Activated T-cell treated with anti-CD3 and anti-CD28 coated beads for 48 hours (primary cell): ENCODE measurements at places on chromosomes 6 and 20.

DNA sequence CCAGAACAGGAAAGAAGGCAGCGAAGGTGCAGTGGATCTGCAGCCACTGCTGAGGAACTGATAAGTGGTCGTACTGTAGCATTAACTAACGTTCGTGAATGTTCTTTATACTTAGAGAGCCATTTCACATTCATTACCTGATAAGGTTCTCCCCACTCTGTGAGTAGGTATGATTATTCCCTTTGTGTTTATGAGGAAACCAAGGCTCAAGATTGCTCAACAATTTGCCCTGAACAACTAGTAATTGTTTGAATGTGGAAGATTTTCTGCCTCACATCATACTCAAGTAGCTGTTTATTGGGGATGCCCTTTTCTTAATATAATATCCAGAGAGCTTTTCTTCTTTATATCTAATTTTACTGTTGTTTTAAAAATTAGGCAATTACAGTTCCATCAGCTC, 24.9 kb upstream of the ELOVL5 start:
- DNase-seq, result no peak

GRCh38 chr20:20747298-20747697, 34.9 kb upstream of the RALGAPA2 start:
- no peak for DNase-seq

DNA sequence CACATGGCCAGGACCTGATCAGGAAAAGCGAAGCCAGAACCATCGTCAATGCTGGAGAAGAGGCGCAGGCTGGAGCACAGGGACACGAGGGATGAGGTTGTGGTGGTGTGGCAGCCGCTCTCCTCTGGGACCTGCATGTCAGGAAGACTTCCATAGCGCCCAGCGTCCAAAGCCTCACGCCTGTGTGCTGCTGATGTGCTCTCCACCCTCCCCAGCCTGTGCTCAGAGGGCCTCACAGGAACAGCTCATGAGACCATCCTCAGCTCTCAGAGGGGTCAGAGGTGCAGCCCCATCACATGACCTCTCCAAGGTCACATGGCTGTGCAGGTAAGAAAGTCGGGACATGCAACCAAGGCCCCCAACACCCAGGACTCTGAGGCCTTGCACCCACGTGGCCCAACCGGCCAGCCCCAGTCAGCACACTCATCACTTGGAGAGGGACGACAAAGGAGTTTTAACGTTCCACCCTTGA, 84.4 kb downstream of the NINL start:
- DNase-seq, result no peak

- DNase-seq, result no peak
Observed at GRCh38 chr6:48713612-48714011, 602.6 kb upstream of the PTCHD4 start.

DNA sequence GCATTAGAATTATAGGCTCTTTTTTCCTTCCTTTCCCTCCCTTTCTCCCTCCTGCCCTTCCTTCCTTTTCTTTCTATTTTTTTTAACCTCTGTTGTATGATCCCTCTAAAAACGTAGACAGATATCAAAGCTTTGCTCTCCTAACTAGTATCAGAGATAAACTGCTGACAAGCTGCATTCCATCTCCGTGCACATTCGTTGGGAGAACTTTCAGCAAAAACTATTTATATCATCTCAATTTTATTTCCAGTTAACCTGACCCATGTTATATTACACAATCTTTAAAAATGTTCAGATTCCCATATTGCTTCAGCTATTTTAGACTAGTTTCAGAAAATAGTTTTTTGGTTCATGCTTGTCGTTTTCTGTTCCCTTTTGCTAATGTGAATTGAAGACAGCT, 47.3 kb downstream of the RNF217 start:
- DNase-seq, result no peak

DNA sequence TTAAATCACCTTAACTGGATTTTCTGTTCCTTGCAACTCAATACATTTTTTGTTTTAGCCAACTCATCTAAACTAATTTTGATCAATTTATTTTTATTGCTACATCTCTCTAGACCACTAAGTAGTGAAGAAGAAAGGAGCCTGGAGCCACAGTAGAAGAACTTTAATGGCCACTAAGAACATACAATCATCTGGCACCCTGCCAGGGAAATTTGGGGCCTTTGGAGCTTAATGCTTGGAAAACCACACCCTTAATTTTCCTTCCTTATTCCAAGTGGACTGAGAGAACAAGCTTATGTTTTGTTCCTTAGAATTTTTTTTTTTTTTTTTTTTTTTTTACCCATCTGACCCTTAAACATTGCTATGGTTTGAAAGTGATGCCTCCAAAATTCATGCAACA, 12.0 kb upstream of the GMDS start:
- no peak for DNase-seq

- no peak for DNase-seq
Observed at GRCh38 chr20:44700306-44700705, 14.9 kb upstream of the CCN5 start.

- DNase-seq, result no peak
Observed at GRCh38 chr6:31513456-31514165, 15.2 kb upstream of the MCCD1 start.

DNA sequence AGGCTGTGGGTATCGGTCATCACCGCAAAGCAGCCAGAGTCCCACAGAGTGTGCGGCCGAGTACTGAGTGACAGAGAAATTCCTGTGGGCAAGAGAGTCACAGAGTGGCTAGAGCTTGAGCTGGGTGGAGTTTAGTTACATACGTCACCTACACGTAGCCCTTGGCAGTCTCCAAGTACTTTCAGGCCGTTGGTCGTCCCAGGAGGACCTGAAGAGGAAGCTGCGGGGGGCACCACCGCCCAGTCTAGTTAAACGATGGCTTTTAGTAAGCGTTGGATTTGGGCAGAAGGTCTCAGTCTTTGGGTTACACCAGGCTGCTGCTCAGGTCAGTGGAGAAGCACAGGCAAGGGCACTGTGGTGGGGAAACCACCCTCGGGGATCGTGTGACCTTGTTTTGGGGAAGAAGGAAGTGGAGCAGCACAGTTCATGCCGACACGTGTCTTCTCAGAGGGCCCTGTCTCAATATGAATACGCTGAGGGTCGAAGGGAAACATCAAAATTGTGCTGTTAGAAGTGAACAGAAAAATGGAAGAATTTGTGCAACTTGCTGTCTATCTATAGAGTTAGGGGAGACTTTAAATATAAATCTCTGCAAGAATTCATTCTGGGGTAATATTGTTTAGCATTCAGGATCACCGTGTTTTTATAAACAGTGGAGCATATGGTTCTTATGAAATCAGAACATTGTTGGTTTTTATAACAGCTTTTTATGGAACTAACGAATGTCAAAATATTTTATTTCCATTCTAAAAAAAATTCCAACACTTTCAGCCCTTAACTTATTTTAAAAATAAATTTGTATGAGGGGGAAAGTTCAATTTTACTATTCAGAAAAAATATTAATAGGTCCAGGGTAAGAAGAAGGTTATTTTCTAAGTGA, 28.6 kb downstream of the KIF25 start:
- DNase-seq, result no peak

- no peak for DNase-seq
Observed at GRCh38 chr6:13484138-13484708, 3.2 kb downstream of the GFOD1 start.

- no peak for DNase-seq
Observed at GRCh38 chr20:62369815-62370114, 2.7 kb upstream of the LAMA5 start.

GRCh38 chr20:32458061-32458836, 100.1 kb downstream of the ASXL1 start:
- DNase-seq, result no peak

DNA sequence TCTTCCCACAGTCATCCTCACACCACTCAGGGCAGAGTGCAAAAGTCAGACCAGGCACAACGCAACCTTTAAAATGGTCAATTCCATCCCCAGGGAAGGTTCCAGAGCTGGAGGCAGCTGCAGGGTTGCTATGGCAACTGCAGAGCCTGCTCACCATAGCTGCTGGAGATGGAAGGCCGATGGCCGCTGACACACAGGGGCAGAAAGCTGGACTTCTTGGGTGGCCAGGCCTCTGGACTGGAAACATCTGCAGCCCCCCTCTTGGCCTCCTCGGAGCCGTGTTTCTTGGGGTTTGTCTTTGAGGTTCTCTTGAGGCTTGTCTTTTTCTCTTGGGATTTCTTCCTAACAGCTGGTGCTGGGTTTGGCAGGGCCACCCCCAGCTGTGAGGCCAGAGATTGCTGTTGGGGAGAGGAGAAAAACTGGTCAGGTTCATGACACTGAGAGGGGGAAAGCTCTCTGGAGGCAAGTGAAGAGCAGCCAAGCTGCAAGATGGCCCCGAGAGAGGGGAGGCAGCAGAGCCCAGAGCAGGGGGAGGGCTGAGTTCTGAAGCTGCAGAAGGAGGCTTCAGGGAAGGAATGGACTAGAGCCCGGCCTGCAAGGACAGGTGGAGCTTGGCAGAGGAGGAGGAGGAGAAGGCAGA, 10.2 kb downstream of the BNIP5 start:
- DNase-seq, result no peak

DNA sequence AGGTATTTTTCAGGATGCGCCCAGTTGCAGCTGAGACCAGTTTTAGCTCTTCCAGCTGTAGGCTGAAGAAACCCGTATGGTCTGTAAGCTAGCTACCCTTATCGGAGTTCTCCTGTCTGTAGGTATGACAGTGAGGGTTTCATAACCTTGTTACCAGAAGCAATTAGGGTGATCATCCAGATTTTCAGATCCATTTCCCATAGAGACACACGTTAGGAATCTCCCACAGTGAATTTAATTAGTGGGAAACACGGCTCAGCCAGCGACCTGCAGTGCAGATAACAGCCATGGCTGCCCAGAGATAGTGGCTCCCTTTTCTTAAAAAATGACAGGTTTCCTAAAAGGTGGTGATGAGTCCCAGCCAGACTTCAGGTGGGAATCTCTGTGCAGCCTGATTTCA, 111.1 kb downstream of the BTBD3 start:
- no peak for DNase-seq

DNA sequence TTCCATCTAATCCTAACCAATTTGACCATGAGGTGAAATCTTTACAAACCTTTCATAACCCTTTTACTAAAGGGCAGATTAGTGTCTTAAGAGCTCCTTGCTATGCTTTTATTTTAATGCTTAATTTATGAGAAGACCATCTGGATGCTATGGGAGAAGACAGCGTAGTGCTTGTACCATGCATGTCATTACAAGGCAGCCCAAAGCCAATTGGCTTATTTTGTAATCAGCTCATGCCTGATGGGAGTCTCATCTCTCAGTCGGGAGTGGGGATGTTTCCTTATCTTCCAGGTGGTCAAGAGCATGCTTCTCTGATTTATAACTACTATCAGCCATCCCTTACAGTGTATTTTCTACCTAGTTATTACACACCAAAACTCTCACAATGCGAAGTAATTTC, 304.7 kb downstream of the FARS2 start:
- no peak for DNase-seq

- no peak for DNase-seq
Observed at GRCh38 chr6:13262302-13263230, 65.8 kb downstream of the TBC1D7 start.

GRCh38 chr20:31707258-31707615, 15.4 kb downstream of the BCL2L1 start:
- DNase-seq, result no peak

GRCh38 chr20:910132-910869, 5.8 kb downstream of the ANGPT4 start:
- DNase-seq, result no peak

GRCh38 chr6:3383525-3383924, 73.3 kb downstream of the SLC22A23 start:
- DNase-seq, result no peak

DNA sequence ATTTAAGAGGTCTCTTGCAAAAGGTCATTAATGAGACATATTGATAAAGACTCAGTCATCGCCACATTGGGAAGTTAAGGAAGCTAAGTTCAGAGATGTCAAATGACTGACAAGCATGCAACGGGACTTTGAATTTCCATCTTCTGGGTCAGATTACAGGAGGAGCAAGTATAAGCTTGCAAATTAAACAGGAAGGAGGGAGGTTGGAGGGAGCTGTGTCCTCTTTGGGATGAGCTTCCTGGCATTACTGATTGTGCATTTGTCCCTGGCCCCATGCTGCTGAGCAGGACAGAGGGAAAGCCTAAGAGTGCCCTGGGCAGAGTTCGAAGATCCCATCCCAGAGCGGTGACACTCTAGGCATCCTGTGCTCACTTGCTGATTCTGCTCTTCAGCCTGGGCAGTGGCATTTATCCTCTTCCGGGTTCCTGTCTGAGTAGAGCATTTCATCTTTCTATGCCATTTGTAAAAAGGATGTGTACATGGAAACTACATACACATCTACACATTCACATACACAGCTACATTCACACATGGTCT, 40.5 kb downstream of the SLC22A1 start:
- DNase-seq, result no peak

DNA sequence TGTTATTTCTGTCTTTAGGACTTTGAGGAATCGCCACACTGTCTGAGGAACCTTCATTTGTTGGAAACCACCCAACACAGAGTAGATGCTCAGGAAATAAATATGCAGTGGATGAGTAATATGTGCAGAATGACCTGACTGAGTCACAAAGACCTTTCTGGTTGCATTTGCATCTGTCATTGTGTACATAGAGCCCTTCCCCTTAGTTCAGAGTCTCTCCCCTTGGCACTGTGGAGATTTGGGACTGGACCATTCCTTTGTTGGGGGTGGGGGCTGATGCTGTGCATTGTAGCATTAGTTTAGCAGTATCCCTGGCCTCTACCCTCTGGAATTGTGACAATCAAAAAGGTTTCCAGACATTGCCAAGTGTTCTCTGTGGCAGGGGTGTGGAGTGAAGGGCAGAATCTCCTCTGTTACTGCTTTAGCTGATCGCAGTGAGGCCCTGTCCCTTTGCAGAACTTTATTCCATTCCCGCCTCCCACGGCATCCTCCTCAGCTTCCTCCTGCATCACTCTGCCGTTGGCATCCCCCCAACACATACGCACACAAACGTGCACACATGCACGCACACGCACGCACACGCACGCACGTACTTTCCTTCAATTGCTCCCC, 64.5 kb downstream of the EYA2 start:
- DNase-seq, result no peak
